Activated CD4-positive, CD25-positive, alpha-beta regulatory T cell (primary cell): ENCODE measurements at places on chromosomes 12 and 14.

- no peak for DNase-seq
These were observed 739.4 kb downstream of the AACS start for GRCh38 chr12:125804660-125805059.

GRCh38 chr14:29529418-29529817, 398.2 kb downstream of the PRKD1 start:
- no peak for DNase-seq

GRCh38 chr12:124566997-124567672, at the start of gene NCOR2:
NCOR2 (minus strand) TSS chr12:124567612; CDS start chr12:124495251, 72,361 bp downstream.
- DNase-seq = peak; percentile 17

DNA sequence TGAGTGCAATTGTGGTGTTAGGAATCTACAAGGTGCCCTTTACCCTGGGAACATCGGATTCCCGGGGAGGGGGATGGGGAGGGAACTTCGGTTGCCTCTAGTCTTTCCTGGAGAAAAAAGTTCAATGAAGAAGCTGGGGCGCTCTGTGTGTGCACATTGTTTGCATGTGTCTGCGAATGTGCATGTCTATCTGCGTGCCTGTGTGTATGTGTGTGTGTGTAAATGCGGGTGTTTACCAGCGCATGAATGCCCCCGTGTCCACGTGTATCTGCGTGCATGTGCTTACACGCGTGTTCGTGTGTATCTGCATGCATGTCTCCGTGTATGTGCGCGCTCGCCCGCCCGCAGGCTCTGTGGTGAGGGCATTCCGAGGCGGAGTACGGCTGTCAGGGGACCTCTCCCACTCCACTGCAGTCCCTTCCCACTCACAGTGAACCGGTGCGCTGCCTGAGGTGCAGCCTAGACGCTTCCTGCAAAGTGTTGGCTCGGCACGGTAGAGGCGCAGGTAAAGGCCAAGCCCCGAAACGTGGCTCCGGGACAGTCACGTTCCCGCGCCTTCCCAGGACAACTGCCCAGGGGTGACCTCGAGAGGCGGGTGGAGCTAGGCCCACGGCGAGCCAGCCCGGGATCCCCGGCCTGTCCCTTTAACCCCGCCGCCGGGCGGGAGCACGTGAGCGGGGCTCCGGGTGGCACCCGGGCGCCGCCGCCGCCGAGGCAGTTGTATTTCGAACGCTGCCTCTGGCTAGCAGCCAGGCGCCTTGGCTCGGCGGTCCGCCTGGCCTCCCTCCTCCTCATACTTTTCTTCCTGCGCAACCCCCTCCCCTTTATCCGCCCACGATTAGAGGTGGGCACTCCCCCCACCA, 539 bp upstream of the HMGA2 start:
- DNase-seq = no peak

DNA sequence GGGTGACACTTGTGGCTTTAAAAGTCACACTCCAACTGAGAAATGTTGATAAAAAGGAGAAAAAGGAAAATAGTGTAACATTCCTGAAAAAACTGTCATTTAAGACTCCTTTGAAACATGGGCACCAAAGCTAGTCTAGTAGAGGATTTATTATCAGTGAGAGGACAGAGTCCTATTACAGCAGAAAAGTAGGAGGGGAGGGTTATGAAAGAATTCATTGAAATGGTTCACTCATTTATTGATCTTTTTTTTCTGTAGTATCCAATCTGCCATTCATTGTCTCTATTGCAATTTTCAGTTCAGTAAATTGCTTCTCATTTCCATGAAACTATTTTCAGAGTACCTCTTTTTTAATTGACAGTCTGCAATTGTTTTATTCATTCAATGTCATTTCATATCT, 25.4 kb downstream of the PPM1A start:
- no peak for DNase-seq

DNA sequence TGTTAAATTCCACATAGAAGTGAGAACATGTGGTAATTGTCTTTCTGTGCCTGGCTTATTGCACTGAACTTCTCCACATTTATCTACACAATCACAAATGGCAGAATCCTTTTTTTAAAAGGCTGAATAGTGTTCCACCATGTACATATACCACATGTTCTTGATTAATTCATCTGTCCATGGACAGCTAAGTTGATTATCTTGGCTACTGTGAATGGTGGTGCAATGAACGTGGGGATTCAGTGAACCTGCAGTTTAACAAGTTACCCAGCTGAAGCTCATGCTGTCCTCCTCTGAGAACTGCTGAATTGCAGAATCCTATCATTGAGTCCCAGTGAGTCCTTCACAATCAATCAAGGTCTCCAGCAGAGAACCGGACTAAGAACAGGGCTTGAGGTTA, 74.9 kb downstream of the TBK1 start:
- no peak for DNase-seq

- no peak for DNase-seq
These were observed 26.4 kb downstream of the PPTC7 start for GRCh38 chr12:110556705-110557104.

DNA sequence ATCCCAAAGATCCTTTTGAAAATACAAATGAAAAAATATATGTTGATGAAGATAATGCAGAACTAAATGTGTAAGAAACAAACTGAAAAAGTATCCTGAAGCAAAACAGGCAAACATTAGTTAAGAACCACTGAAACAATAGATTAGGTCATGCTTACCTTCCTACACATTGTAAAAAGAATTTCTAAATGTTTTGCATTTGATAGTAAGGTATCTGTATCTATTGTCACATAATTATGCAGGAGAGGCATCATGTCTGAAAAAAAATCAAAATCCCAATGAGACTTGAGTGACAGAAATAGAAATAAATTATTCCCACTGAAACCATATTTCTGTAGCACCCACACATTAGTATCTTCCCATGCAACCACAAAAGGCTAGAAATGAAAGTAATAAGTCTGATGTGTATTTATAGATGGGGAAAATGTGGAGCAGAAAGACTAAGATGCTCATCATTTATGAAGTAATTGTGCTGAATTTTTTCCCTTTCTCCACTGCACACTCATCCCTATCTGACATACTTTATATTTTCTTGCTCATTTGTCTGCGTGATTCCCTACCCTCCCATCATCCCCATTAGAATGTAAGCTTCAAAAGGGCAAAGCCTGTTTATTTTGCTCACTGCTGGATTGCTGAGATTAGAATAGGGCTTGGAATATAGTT, 43.5 kb downstream of the IPO8 start:
- no peak for DNase-seq

DNA sequence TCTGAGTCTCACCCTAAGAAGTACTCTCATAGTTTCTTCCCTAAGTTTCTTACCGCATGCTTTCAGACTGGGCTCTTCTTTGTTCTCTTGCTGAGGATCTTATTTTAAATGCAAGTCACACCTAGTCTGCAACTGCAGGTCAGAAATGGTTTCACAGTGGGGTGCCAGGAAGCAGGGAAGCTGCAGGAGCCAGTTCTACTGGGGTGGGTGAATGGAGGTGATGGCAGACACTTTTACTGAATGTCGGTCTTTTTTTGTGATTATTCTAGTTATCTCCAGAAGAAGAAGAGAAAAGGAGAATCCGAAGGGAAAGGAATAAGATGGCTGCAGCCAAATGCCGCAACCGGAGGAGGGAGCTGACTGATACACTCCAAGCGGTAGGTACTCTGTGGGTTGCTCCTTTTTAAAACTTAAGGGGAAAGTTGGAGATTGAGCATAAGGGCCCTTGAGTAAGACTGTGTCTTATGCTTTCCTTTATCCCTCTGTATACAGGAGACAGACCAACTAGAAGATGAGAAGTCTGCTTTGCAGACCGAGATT, 1.7 kb downstream of the FOS start:
- DNase-seq = no peak

DNA sequence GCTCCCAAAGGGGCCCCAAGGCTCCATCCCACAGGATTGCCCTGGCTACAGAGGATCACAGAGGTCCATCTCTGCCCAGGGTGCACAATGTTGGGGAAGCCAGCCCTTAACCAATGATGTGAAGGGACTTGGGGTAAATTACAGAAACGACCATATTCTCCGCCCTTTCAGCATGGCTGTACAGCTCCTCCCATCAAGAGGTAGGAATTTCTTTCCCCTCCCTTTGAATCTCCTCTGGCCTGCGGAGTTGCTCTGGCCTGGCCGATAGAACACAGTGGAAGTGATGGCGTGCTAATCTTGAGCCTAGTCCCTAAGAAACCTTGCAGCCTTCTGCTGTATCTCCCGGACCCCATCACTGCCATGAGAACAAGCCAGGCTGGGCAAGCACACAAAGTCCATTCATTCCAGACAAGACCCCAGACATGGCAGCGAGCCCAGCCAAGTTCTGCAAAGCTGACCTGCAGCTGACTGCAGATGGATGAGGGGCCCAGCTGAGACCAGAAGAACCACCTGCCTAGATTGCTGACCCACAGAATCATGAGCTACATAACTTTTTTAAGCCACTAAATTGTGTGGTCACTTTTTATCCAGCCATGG, 6.9 kb upstream of the IFI27 start:
- no peak for DNase-seq

- DNase-seq = no peak
These were observed 231.7 kb downstream of the NRXN3 start for GRCh38 chr14:78401866-78402265.

GRCh38 chr12:128611736-128612135, 212.0 kb downstream of the SLC15A4 start:
- DNase-seq = no peak

DNA sequence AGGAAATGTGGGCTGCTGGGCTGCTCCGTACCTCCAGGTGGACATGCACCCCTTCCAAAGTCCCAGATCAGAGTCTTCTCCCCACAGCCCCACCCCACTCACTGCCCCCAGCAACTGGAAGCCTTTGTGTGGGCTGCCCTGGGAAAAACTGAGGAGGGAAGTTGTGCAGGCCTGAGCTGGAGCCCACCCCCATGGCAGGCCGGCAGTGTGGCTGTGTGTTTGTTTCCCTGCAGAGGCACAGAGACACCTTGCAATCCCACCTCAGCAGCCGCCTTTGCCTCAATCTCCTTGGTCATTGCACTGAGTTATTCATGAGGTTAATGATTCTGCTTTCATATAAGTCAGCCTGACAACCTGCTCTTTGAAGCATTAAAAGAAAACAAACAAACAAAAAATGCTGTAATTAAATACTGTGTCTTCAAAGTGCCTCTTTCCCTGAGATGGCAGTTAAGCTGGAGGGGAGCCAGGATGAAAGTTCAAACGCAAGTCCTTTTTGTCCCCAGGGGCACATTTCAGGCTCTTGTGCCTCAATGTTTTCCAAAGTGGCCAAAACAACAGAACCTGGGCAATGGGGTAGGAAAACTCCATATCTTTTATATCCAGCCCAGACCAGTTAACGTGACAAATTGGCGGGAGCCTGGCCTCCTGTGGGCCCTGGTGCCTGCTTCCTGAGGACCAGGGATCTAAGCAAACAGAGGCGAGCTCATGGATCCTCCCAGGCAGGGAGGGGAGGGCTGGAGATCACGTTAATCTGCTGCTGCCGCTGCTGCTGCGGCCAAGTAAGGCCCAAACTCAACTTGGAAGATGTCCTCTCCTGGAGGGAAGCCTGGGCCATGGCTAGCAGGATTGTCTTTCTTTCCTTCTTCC, 51.9 kb upstream of the TSPAN11 start:
- DNase-seq = no peak

DNA sequence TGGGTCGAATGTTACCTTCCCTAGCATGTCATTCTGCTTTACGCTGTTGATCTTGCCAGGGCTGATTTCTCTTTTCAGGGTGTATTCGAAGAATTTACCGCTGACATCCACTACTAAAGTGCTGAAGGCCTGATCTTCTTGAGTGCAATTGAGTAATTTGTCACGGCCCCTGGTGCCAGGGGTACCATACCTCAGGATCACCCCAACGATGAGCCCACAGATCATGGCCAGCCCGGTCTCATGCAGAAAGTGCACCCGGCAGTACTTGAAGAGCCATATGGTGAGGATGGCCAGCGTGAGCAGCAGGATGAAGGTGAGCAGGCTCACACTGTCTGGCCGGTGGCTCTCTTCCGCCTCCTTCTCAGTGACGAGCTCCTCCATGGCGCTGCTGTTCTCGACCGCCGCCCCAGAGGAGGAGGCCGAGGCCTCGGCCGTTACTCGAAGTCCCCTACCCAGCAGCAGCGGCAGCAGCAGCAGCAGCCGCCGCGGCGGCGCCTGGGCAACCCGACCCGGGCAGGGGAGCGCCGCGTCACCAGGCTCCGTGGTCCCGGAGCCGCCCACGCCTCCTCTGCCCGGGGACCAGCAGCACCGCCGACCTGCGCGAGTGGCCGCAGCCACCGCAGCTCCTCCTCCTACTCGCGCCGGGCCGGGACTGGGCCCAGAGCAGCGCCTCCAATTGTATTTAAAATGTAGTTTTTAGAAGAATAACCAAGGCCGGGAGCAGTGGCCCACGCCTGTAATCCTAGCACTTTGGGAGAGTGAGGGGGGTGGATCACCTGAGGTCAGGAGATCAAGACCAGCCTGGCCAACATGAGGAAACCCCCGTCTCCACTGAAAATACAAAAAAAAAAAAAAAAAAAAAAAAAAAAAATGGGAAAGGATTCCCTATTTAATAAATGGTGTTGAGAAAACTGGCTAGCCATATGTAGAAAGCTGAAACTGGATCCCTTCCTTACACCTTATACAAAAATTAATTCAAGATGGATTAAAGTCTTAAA, 58.5 kb upstream of the TMPO start:
- no peak for DNase-seq

DNA sequence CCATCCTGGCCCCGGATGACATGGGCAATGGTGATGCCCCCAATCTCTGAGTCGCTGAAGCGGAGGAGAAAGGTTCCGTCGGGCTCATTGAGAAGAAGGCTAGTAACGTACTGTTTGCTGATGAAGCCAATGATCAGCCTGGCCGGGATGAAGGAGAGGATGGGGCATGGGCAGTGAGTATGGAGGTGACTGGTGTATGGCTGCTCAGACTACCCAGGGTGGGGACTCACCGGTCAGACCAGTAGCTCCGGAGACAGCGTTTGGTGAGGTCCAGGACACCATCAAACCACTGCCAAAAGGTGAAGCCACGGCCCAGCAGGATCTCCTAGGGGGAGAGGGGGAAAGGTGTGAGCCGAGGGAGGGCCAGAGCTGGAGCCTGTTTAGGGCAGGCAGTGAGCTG, 10.9 kb downstream of the NAB2 start:
- no peak for DNase-seq

- DNase-seq = no peak
These were observed 15.4 kb upstream of the PPP1R1A start for GRCh38 chr12:54603872-54604271.

GRCh38 chr12:108060903-108061302, 68.2 kb upstream of the WSCD2 start:
- DNase-seq = no peak

GRCh38 chr14:89032086-89032649, 207.7 kb downstream of the TTC8 start:
- DNase-seq = no peak

GRCh38 chr14:72714094-72714493, 179.8 kb downstream of the DPF3 start:
- no peak for DNase-seq
